ENCODE measurements at places on chromosomes 12 and 14.

GRCh38 chr12:18306311-18306710 lies 45.0 kb downstream of the PIK3C2G start:
- DNase-seq = no peak

GRCh38 chr14:50920482-50921230 lies 23.6 kb downstream of the PYGL start:
- DNase-seq = no peak

DNA sequence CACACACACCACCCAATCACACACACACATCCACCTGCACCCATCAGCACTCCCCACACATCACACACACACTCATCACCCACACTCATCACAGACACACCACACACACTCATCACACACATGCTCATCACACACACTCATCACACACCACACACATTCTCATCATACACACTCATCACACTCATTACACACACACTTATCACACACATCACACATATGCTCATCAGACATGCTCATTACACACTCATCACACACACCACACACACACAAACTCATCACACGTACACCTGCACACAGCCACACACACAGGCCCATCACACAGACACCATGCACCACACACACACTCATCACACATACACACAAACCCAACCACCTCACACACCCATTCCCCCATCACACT lies 107.5 kb upstream of the C14orf180 start:
- DNase-seq = no peak

GRCh38 chr12:96807741-96808140 lies 99.3 kb upstream of the NEDD1 start:
- no peak for DNase-seq

GRCh38 chr12:88518863-88519403 lies 61.3 kb downstream of the KITLG start:
- DNase-seq = no peak

DNA sequence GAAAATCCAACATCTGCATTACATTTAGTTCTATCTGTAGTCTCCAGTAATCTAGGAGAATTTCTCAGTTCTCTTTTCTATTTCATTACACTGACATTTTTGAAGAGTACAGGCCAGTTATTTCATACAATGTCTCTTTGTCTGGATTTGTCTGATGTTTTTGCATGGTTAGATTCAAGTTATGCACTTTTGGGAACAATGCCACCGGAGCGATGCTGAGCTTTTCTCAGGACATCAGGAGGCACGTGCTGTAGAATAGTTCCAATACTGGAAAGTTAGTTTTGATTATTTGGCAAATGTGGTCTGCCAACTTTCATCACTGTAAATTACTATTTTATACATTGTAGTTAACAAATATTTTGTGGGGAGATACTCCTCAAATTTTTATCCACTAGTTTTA lies 43.1 kb downstream of the ALDH1L2 start:
- no peak for DNase-seq

- DNase-seq = no peak
Observed at GRCh38 chr12:126157575-126157966, 1092.3 kb downstream of the AACS start.

- no peak for DNase-seq
Observed at GRCh38 chr14:97058074-97058467, 260.9 kb downstream of the VRK1 start.

GRCh38 chr12:89593873-89594272 lies 68.0 kb upstream of the POC1B start:
- DNase-seq = no peak

DNA sequence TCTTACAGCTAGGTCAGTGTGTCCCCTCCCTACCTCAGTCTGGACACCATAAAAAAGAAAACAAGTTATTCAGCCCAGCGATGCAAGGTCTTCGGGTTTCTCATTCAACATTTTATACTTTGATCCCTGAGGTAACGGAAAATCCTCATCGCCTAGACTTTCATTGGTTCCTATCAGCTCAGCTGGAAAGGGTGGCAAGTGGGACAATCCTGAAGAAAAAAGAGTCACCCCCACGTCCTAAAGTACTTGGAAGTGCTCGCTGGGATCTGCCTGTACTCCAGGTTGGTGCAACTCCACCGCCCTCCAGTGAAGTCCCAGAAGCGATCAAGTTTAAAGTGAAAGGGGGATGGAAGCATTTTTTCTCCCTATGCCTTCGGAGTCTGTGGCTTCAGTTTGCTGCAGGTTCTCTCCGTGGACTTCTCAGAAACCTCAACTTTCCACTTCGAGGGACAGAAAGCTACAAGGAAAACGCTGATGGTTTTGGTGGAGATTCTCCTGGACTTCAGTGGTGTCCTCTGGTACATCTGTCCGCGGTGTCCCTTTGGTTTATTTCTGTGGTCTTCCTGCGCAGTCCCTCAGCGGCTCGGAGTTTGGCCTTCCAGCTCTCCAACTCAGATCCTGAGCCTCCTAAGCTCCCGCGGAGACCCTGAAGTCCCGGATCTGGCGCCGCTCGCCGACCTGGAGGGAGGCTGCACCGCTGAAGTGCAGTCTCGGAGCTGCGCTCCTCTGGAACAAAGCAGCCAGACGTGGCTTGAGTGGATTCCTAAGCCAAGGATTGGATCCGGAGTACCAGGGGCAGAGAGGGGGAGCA lies 1.8 kb upstream of the LRFN5 start:
- DNase-seq = no peak

DNA sequence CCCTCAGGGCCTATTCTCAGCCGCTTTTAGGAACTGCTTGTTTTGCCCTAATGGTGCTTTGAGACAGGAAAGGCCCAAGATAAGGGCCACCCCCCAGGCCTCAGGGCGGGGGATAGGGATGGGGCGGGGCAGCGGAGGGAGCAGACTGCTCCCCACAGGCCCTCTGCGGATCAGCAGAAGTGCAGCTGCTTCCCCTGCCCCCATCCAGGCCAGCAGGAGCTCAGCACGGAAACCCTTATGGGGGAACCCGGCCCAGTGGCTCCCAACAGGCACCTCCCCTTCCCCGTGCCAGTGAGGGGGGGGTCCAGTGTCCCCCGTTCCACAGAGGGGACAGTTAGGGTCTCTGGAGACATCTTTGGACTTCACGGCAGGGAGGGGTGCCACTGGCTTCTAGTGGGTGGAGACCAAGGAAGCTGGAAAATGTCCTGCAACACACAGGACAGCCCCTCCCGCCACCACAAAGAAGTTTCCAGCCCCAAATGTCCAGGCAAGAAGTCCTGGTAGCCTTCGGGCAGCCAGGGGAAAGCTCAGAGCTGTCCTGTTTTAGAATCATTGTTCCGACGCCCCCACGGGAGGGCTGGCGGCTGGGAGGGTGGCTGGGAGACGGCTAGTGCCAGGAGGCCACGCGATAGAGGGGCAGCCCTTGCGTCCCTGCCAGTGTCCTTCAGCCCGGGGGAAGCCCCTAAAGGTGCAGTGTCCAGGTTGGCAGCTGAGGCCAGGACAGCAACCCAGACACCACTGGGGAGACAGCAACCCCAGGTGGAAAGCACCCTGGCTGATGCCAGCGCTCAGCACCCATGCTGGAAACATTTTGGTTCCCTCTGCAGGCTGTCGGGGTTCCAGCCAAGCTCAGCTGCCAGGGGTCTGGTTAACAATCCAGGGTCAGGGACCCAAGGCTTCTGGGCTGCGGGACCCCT lies 10.4 kb upstream of the GPR132 start:
- no peak for DNase-seq

DNA sequence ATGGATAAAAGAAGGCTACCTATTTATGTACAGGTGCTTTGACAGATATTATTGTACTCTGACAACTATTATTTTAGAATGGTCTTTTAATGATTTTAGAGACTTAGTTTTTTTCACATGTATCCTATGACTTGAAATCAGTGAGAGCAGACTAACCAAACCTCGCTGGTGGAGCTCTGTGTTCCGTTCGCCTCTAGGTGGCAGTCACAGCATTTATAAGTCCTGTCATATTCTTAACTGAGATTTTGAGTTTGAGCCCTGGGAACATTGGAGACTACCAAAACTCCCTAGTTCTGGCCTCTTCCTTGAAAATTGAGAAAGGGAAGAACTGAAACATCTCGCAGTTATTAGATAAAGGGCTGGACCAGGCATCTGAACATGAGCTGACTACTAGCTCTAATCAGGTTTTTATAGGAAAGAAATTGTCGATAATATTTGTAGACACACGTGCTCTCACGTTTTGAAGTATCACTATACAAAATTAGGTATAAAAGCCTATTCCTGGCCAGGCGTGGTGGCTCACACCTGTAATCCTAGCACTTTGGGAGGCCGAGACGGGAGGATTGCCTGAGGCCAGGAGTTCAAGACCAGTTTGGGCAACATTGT lies 48.3 kb downstream of the TTLL5 start:
- DNase-seq = peak; percentile 37

DNA sequence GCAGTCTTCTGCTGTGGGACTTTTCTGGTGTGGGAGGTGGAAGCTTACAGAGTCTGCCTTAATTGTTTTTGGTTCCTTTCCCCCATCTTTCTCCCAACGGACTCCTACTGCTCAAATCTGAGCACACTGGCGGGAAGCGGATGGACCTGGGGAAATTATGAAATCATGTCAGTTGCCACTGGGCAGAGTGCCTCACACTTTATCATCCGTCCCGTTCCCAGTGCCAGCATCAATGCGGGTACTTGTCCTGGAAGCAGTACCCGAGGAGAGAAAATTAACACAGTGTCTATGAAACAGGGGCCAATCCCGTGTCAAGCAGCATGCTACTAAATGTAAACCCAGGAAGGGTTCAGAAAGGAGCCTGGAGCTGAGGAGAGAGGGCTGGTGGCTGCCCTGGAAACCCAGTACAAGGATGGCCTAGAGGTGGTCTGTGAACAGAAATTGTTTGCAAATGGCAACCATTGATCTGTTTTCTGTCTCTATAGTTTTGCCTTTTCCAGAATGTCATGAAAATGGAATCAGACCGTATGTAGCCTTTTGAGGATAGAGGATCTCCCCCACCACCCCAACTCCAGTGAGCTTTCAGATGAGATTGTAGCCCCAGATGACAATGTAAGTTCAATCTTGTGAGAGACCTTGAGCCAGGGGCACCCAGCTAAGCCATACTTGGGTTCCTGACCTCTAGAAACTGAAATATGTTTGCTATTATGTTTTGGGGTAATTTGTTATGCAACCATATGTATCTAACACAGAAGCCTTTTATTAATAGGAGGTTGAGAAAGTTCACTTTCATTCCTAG lies 908 bp upstream of the CDKL1 start:
- DNase-seq = no peak

DNA sequence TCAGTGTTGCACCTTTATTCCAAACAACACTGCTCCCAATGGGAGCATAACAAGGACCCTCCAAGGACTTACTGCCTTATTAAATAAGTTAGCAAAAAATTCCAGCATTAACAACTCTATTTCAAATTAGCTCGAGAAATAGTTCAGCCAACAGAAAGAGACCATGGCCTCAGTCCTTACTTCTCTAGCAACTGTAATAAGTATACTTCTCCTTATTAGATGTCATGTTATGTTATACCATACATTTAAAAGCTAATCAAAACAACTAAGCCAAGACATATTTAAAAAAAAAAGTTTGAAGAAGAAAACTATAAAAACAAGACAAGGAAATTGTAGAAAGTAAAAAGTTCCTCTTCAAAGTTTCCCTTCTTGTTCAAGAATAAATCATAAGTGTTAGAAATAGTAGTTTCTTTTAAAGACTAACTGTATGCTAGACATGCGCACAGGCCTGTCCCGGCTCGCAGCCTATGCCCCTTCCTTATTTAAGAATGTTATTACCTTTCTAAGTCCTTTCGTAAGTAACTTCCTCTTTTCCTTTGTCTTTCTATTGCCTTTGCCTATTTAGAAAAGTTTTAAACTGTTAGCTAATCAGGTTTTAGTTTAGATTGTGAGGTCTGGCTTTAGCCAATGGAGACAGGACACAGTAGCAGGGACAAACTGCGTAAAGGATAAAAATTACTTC lies 68.6 kb downstream of the RESF1 start:
- DNase-seq = no peak

Data from activated T-cell treated with anti-CD3 and anti-CD28 coated beads for 1 hour (primary cell).